ENCODE measurements at places on chromosomes 1 and 21. TPM values are rescaled to one million over a fixed set of nuclear protein-coding genes. Genes with fewer than 3 reads are reported as not detected.

- no peaks in the 10 kb centered on the region for H3K4me1 ChIP-seq
- no peak overlapping the region for H3K4me3 ChIP-seq
- peaks cover 55% of the 10 kb centered on the region for H3K27me3 ChIP-seq
- no peaks in the 10 kb centered on the region for H3K36me3 ChIP-seq
Observed at GRCh38 chr1:28160782-28161266, 15.7 kb downstream of the PTAFR start.

- DNase-seq = peak; percentile 28
- H3K4me1 ChIP-seq = no peaks in the 10 kb centered on the region
- no peak overlapping the region for H3K4me3 ChIP-seq
- H3K27me3 ChIP-seq = peaks cover 12% of the 10 kb centered on the region
- no peak overlapping the region for H3K27ac ChIP-seq
- no peaks in the 10 kb centered on the region for H3K36me3 ChIP-seq
Observed at GRCh38 chr1:233790662-233791371, 113.7 kb upstream of the SLC35F3 start.

DNA sequence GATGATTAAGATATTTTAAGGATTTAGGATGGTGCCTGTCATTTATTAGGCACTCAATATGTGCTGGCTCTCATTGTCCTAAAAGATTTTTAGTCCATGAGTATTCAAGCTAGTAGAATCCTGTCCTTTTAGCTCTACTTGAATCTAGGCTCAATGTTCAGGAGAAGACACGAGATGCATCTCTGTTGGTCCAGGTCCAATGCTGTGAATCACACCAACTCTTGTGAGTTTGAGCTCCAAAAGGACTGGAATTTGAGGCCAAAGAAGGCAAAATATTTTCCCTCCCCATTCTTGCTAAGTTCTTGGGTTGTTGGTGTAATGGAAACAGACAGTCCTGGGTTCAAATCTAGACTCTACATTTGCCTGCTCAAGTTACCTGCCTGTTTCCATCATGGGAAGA is 1.4 kb upstream of the PODN start:
- H3K4me3 ChIP-seq = no peak overlapping the region
- DNase-seq = no peak
- H3K27ac ChIP-seq = no peak overlapping the region
- peaks cover 2% of the 10 kb centered on the region for H3K4me1 ChIP-seq
- H3K27me3 ChIP-seq = peaks cover 57% of the 10 kb centered on the region
- no peaks in the 10 kb centered on the region for H3K36me3 ChIP-seq

DNA sequence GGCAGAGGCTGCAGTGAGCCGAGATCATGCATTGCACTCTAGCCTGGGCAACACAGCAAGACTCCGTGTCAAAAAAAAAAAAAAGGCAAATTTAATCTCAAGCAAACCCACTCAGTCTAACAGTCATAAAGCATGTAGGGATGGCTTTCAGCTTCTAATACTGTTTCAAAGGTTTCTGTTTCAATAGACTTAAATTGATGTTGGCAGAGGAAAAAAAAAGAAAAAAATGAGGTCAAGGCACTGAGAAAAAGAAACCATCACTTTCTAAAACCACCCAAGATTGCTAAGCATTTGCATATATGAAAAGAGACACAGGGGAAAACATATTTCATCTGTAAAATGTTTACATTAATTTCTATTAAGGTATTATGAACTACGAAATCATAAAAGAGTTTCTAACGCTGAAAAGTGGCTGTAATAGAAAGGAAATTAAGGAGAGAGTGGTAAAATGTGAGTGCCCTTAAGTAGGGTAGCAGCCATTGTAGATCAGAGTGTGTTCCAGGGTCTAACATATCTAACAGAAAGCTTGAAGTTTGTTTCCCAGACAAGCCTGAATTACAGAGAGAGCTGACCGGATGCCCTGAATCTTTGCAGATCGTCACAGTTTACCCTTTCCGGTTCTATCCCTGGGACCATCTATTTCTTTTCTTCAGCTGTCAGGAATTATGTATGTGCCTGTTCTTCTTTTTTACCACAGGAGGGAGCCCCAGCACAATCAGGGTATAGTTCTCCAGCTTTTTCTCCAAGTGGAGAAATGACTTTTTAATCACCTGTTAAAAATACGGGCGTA is 70.0 kb downstream of the PLD5 start:
- no peak overlapping the region for H3K4me3 ChIP-seq
- H3K27ac ChIP-seq = no peak overlapping the region
- no peak for DNase-seq
- no peaks in the 10 kb centered on the region for H3K27me3 ChIP-seq
- H3K36me3 ChIP-seq = no peaks in the 10 kb centered on the region

DNA sequence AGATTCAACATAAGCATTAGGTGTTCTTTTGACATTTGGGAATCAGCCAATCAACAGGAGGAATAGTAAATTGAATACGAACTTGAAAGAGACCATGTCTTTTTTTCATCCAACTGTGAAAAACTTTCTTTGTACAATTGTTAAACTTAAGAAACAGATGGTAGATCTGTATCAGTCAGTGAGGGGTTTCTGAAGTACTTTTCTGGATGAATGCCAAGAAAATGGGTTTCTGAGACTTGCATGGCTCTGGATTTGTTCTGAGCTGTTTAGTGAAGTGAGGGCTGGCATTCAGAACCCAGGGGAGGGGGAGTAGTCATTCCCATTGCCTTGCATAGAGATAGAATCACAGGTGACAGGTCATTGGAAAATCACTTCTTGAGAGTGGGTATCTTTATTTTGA is 37.4 kb downstream of the PTPRC start:
- peak overlapping the region; percentile 92 for H3K27ac ChIP-seq
- H3K4me1 ChIP-seq = peaks cover 88% of the 10 kb centered on the region
- DNase-seq = no peak
- H3K36me3 ChIP-seq = peaks cover 79% of the 10 kb centered on the region
- peak overlapping the region; percentile 39 for H3K4me3 ChIP-seq

DNA sequence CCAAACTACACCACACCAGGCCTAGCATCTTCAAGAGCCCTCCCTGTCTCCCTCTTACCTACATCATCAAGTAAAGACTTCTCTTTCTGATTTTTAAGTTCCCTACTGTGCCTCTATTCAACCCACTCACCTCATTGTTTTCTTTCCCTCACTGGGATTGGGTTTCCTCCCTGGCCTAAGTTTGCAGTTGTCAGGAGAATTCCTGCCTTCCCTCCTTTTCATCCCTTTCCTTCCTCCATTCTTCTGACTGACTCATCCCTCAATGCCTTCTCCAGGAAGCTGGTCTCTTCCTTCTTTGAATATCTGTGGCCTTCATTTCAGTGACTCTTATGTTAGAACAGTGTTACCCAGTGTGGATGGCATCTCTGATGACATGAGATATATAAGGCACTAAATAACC is 139.9 kb upstream of the KIAA0040 start:
- peaks cover 6% of the 10 kb centered on the region for H3K27me3 ChIP-seq
- H3K27ac ChIP-seq = no peak overlapping the region
- H3K36me3 ChIP-seq = no peaks in the 10 kb centered on the region
- no peaks in the 10 kb centered on the region for H3K4me1 ChIP-seq

Gene BACE2
- 2.2 TPM for total RNA-seq
